RPMI7951 (cell line): ENCODE measurements at places on chromosomes 1 and 21. TPM values are rescaled to one million over a fixed set of nuclear protein-coding genes. Genes with fewer than 3 reads are reported as not detected.

DNA sequence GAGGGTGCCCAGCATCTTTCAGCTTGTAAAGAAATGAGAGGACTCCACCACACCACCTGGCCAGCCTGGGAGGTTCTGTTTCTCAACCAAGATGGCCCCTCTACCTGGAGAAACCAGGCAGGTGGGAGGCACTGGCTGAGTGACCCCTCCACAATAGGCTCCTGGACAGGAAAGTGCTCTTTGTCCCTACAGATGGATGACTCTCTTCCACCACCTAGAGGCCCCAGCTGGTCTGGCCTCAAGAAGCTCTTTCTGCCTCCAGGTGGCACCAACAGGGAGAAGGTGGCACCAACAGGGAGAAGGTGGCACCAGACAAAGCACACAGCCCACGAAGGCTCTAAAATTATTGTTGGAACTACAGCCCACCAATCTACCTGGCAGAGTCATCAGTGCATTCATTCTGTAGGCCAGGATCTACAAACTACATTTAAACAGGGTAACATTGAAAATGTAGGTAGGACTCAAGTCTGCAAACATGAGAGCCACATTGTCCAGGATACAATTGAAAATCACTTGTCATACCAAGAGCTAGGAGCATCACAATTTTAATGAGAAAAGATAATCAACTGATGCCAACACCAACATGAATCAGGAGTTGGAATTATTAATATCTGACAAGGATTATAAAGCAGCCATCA lies 14.4 kb downstream of the TMPRSS3 start:
- peak; percentile 9 for DNase-seq

DNA sequence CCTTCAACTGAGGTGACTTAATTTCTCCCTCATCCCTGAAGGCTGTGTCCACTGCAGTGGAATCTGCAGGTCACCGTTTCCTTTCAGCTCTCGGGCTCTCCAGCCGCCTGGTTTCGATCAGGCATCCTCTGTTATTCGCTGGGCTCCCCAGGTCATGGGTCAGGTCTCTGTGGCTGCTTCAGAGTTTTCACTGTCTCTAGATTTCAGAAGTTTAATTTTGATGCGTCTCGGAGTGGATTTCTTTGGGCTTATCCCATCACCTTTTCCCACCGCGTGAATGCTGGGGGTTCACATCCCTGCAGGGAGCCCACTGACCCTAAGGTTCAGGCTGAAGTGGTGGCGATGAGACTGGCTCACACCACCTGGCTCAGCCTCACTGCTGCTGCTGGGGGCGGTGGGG lies 3.3 kb downstream of the ACTRT2 start:
- no peak for DNase-seq

DNA sequence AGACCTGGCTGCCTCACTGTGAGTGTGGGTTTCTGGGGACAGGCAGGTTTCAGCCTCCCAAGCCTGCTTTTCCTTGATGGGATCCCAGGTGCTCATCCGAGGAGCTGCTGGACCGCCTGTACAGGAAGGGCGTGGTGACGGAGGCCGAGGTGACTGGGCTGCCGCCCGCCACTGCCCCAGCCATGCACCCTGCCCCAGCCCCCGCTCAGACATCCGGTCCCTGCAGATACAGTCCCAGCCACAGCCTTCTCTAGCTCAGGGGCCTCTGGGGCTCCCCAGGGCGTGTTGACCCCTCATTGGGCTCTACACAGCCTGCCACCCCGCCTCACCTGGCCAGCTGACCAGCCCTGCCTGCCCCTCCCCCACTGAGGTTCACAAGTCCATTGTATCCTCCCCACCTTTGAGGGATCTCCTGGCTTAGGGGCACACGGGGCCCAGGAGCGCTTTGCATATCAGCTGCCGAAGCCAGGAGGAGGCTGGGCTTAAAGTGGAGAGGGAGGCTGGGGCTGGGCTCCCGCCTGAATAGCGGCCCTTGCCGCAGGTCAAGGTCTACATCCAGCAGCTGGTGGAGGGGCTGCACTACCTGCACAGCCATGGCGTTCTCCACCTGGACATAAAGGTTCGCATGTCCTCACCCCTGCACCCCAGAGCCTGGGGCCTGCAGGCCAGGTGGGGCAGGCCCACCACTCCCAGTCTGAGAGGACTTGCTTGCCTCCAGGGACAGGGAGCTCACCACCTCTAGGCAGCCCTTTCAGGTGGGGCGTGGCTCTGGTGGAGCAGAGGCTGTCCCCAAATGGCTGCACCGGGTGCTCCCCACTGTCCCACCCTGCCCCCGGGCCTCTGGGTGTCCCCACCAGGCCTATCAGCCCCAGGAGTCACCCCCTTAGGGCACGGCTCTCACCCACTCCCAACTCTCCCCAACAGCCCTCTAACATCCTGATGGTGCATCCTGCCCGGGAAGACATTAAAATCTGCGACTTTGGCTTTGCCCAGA lies 38.5 kb downstream of the TRIM11 start:
- no peak for DNase-seq

GRCh38 chr1:55572878-55573734 lies 357.9 kb upstream of the USP24 start:
- peak; percentile 82 for DNase-seq

- no peak for DNase-seq
Measured at GRCh38 chr1:116402333-116402732, 29.3 kb downstream of the ATP1A1 start.

AKNAD1 gene
- 4.0 and 4.7 TPM in 2 replicates for total RNA-seq
